ENCODE measurements at places on chromosomes 13 and 19.

- no peak for DNase-seq
These were observed 811.5 kb upstream of the ATXN8OS start for GRCh38 chr13:69296130-69296529.

- peak; percentile 36 for DNase-seq
These were observed 552 bp downstream of the KPNA3 start for GRCh38 chr13:49791711-49792549.

GRCh38 chr19:12293777-12294248, 870 bp downstream of the ZNF44 start:
- peak; percentile 48 for DNase-seq

DNA sequence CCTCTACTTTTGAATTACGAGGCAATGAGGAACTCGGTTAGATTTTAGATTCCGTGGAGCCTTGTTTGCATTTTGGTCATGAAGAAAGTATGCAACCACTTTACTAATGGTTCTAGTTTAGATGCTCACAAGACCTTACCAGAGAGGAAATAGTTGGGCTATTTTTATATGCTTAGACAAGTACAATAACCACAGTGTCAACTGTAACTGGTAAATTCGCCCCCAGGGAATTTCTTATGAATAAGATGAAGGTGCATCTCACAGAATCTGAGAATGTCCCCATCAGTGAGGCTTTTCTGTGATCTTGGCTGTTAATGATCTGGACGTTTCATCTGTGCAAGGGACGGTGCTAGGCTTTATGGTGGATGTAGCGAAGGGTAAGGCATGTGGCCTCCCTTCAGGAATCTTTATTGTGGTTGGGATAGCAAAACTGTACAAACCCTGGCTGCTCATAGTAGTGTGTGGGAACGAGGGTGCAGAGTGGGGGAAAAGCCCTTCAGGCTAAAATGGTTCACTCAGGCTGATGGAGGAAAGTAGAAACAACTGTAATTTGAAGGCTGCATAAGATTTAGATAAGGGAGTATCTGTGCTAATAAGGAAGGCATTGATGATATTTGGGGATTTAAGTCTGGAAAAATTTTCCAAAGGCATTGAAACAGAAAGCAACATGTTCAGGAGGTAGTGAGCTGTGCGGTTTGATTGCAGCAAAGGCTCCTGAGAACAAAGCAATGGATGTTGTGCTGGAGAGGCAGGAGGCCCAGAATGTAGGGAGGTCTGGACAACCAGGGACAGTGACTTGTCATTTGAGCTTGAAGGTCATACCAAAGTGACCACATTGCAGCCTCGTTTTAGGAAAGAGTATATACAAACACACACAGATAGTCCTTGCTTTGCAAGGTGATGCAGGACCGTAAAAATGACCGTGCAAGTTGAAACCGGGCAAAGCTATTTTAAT, 28.4 kb downstream of the UBAC2 start:
- no peak for DNase-seq

- DNase-seq, result no peak
These were observed 382.8 kb downstream of the TSHZ3 start for GRCh38 chr19:30966486-30966885.

DNA sequence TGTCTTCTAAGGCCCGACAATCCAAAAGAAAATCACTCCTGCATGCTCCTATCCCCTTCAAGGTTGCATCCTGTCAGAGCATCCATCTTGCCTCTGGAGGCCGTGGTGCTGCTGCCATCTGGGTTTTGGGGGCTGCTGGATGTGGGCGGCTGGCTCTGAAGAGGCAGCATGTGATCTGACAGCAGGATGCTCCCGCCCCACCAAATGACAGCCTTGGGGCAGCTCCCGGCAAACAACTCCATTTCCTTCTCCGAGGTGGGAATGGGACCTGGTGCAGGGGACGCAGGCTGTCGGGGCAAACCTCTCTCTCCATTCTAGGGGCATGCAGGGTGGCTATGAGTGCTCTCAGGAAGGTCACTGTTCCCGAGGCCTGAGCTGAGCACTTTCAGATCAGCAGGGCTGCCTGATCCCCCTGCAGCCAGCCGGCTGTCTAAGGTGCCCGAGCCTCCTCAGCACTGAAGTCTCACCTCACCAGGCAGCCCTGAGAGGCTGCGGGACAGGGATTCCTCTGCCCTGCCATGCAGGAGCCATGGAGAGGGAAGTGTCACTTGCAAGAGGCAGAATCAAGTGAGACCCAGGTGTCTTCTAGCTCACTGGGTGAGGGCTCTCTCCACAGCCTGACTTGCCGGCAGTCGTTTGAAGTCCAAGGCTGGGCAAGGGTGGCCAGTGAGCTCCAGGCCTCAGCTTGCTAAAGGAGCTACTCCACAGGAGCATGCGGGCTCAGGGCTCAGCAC, 28.8 kb downstream of the TSSK6 start:
- no peak for DNase-seq

DNA sequence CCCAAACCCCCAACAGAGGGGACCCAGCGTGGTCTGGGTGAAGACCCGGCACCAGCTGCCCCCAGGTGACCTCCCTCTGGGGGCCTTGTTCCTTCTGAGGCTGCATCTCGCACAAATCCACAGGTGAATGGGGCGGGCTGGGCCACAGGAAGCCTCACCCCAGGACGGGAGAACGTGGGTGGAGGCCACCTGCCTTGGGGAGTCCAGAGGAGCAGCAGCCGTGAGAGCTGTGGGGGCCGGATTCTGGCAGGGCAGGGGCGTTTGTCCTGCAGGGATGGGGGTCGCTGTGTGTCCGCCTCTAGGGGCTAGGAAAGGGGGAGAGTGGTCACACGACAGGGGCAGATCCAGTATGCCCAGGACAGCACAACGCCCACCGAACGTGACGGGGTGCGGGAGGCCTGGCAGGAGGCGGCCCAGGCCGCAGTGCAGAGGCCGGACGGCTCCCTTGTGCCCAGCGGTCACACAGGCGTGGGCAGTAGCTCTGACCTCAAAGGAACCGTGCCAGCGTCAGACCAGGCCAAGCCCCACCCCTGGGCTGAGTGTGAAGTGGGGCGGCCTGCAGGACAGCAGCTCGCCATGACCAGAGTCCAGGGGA, 6.7 kb downstream of the POLR2E start:
- DNase-seq, result no peak

Measured in stimulated activated CD8-positive, alpha-beta memory T cell treated with anti-CD3 and anti-CD28 coated beads, Interleukin-15, amount 100 ng/mL, for 48 hours (primary cell).